ENCODE measurements at places on chromosomes 12 and 14.

GRCh38 chr14:67666750-67667449 is 7.5 kb downstream of the VTI1B start:
- DNase-seq: no peak

DNA sequence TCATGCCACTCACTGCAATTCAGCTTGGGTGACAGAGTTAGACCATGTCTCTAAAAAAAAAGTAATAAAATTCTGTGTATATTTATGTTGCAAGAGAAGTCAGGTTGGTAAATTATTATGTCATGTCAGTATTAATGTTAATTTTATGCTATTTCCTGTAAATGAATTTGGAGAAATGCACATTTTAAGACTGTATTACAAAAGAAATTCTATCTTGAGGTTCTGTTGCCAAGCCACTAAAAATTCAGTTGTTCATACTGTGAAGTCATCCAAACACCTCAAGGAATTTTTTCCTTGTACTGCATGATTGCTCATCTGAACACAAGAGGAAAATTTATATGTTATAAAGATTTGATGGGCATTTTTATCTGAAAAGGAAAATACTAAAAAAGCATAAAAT is 23.3 kb upstream of the HMGA2 start:
- no peak for DNase-seq

GRCh38 chr12:57725851-57726150 is 12.7 kb downstream of the AGAP2 start:
- no peak for DNase-seq

DNA sequence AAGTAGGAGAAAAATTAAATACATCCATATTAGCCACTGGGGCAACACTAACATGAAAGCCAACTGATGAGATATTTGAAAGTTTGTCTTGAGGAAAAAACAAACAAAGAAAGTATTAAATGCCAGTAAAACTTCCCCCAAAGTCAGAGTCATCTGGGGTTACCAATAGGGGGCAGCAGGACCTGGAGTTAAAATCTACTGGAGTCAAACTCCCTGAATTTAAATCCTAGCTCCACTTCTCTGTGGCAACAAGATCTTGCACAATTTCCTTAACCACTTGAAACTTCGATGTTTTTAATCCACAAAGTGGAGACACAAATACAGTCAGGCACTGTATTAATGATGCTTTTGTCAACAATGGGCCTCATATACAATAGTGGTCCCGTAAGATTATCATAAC is 14.4 kb downstream of the PLEKHG7 start:
- DNase-seq: no peak

- DNase-seq: no peak
Measured at GRCh38 chr12:46794593-46795190, 31.1 kb downstream of the SLC38A4 start.

- DNase-seq: no peak
Measured at GRCh38 chr12:104504146-104504545, 47.4 kb downstream of the CHST11 start.

- peak; percentile 53 for DNase-seq
Measured at GRCh38 chr14:105498430-105499255, 7.6 kb downstream of the TEDC1 start.

- DNase-seq: no peak
Measured at GRCh38 chr12:52241205-52241842, 8.3 kb downstream of the KRT7 start.

DNA sequence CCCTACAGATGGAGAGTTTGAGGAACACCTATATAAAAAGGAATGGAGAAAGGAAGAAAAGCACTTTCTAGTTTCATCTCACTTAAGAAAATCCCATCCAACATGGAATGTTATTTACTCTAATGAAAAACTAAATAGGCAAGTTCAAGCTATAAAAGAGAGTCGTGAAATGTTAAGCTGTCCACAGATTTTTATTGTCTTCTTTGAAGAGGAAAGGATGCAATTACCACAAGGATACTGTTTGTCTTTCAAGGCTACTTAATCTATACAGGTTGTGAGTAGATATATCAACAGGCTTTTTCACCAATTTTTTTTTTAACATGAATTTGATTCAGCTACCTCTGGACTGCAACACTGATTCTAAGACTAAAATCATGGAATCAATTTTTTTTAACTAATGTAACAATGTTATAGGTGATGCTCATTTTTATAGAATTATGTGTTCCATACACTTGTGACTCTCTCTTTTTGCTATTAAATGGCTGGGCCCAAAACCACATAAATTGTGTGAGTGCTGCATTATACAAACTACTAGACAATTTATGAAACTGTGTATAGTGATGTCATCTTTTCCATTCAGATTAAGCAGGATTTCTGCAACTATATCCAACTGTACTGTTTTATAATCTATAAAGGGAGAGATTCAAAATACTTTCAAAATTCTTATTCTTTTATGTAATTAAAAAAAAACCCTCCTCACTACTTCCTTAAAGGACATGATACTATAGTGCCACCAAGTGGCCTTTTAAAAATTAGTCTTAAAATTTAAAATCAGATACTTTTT is 26.8 kb upstream of the BMAL2 start:
- DNase-seq: no peak

DNA sequence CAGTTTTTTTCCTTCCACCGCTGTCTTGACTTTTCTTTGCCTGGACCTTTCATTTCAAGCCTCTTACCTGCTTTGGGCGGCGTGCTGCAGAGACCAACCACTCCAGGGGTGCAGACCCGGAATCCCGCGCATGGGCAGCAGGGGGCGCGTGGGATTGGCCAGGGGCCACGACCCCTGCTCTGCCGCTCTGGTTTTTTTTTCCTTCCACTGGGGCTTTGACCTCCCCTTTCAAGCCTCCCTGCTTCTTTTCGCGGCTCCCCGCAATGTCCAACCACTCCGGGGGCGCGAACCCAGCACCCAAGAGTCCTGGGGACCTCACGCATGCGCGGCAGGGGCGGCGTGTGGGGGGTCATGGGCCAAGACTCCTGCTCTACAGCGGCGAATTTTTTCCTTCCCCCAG is 325.1 kb downstream of the ALG10 start:
- no peak for DNase-seq

DNA sequence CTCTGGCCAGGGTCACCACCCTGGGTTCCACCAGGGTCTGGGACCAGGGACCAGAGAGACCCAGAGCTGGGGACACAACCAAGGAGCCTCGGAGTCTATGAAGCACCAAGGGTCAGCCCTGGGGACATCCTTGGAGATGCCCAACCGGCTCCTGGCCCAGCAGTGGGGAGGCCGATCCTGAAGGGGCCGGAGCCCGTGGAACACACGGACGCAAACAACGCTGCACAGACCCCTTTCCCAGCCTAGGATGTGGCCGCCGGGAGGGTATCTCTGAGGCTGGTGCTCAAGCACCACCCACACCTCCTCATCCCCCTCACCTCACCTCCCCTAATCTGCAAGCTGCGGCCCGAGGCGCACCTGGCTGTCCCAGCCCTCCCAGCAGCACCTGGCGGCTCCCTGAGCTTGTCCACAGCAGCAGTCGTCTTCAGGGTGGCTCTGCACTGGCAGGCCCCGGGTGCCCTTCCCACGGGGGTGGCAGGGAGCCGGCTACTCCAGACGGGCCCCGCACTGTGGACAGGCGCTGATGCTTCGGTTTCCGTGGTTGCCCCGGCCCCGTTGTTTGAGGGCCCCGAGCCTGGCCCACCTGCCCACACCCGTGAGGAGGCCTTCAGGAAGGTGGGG is 146.8 kb upstream of the C14orf180 start:
- no peak for DNase-seq

DNA sequence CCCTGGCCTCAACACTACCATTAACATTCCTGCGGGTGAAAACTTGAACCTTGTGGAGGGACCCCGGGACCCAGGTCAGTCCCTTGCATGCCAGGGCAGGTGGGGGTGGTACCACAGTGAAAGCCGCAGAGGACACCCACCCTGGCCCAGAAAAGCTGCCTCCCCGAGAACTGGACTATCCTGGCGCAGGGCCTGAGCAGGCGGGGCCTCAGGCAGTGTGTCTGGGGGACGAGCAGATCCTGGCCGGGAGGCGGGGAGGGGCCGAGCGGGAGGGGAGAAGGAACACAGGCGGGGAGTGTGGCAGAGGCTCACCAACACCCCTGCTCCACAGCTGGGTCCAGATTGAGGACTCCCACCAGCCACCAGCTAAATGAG is 10.0 kb downstream of the AHNAK2 start:
- DNase-seq: peak; percentile 71

- no peak for DNase-seq
Measured at GRCh38 chr14:76083796-76084765, 67.6 kb upstream of the GPATCH2L start.

- DNase-seq: no peak
Measured at GRCh38 chr12:71220260-71220659, 62.5 kb upstream of the TSPAN8 start.

DNA sequence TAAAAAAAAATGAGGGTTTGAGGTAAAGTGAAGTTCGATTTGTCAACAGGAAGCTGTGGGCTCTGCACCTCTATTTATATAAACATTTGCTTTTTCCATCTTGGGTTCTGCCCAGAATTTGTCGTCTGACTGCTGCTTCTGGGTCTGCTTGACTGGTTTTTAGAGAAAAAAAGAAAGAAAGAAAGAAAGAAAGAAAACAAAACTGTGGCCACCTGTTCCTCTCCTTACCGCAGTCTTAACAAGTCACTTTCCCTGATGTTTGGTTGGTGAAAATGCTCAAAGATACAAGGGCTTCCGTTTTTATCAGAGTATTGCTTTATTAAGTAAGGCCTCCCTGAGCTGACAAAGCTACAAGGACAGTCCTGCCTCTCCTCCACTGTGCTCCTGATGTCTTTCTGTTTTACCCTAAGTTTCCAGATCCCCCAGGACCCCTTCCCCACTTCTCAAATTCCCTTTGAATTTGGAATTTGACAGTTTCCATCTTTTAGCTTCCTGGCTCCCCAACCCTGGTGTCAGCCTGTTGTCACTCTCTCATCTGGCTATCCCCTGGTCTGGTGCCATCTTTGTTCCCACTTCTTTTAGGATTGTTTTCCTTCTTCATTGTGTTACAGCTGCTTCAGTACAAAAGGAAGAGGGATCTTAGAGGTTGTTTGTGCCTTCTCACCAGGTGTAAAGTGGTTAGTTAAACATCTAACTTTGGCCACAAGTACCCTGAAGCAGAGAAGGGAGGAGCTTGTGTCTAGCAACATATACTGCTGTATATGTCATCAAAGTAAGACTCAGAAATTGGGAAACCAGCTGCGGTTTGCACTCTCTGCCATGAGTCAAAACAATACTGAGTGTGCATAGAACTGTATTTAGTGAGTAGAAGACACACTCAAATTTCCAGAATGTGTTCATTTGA is 18.0 kb downstream of the MFAP5 start:
- no peak for DNase-seq

DNA sequence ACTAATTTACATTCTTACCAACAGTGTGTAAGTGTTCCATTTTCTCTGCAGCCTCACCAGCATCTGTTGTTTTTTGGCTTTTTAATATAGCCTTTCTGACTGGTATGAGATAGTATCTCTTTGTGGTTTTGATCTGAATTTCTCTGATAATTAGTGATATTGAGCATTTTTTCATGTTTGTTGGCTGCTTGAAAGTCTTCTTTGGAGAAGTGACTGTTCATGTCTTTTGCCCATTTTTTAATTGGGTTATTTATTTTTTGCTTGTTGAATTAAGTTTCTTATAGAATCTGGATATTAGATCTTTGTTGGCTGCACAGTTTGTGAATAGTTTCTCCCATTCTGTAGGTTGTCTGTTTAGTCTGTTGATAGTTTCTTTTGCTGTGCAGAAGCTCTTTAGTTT is 48.0 kb upstream of the OR6J1 start:
- DNase-seq: no peak

GRCh38 chr14:78700236-78700635 is 530.1 kb downstream of the NRXN3 start:
- DNase-seq: no peak

DNA sequence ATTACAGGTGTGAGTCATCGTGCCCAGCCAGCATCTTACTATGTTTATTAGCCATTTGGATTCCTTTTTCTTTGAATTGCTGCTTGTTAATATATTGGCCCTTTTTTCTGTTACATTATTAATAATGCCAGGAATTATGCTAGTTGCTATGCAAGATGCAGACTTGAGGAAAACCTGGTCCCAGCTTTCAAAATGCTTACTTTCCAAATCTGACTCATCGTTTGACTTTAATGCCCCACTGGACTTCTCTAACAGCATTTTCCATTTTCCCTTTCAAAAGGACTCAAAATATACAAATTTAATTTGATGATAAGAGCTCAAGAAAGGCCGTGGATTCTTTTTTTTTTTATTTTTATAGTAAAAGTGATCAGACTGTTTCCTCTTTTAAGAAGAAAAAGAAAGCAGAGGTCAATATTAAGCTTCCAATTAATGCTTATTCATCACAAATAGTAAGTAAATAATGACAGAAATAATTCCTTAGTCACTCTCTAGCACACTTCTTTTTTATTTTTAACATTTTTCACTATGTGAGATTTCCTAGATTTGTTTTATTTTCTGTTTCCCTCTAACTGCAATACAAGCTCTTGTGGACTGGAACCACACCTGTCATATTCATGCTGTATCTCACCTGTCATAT is 146.1 kb upstream of the FGD4 start:
- DNase-seq: no peak

GRCh38 chr12:132494294-132495164 is 4.6 kb downstream of the FBRSL1 start:
- DNase-seq: peak; percentile 83

DNA sequence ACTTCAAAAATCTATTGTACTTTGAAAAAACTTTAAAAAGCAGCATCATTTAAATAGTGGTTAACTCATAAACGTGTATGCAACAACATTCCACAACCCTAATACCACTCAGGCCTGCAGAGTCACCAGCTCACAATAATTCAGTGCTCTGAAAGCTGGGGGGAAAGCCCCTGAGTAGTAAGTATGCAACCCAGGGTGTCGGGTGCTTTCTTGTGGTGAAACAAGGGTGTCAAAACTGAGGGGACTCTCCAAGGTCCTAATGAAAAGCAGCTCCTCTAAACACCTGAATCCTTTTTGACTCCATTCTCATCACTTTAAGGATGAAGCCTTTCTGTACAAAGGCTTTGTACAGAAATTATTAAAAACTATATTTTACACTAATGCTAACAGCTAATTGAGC is 33.7 kb downstream of the FGFR1OP2 start:
- no peak for DNase-seq

GRCh38 chr14:25014440-25014839 is 35.5 kb downstream of the STXBP6 start:
- no peak for DNase-seq

DNA sequence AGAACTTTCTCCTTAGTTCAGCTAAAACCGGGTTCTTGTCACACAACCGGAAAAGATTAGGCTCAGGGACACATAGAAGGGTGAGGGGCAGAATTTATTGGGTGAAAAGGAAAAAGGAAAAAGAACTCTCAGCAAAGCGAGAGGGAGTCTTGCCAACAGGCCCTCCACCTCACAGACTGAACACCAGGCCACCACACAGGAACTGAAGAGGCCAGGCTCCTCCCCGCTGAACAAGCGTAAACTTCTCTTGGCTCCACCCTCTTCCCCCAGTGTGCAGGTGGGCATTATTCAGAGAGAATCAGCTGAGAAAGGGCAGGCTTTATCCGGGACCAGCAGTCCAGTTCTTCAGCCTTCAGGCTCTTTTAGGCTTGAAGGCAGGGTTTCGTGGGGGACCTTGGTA is 125.6 kb upstream of the FGD4 start:
- no peak for DNase-seq

Data from pancreas (tissue), 10 donors.